ENCODE measurements at places on chromosomes 16 and 17. TPM values are rescaled to one million over a fixed set of nuclear protein-coding genes. Genes with fewer than 3 reads are reported as not detected.

Gene SNAI3
- not detected for total RNA-seq

Gene LAT
- 1.4 TPM for total RNA-seq

Gene SLC9A5
- 3.6 TPM for total RNA-seq

Gene SPATA22
- 2.2 TPM for total RNA-seq

Gene TNFRSF13B
- not detected for total RNA-seq

Gene RPRML
- total RNA-seq = not detected

Gene IRX3
- total RNA-seq = 68.4 TPM

Gene SCN4A
- total RNA-seq = not detected

Gene MAZ
- total RNA-seq = 267 TPM

Gene ITGB4
- 0.29 TPM for total RNA-seq

Gene CCL17
- total RNA-seq = not detected

Gene TBC1D3K
- not detected for total RNA-seq

Gene RASD1
- total RNA-seq = 13.8 TPM

Gene OR1F1
- total RNA-seq = not detected

Gene CLEC16A
- 25.7 TPM for total RNA-seq

GRCh38 chr17:6639586-6640535 is 650 bp downstream of the KIAA0753 start:
- peak; percentile 83 for DNase-seq

GRCh38 chr16:89198417-89199240 is 1.7 kb downstream of the SLC22A31 start:
- DNase-seq = peak; percentile 91

GRCh38 chr17:73137376-73137775 is 27.4 kb upstream of the SSTR2 start:
- no peak for DNase-seq

- peak; percentile 47 for DNase-seq
Measured at GRCh38 chr17:19329839-19330238, 32.7 kb downstream of the B9D1 start.

DNA sequence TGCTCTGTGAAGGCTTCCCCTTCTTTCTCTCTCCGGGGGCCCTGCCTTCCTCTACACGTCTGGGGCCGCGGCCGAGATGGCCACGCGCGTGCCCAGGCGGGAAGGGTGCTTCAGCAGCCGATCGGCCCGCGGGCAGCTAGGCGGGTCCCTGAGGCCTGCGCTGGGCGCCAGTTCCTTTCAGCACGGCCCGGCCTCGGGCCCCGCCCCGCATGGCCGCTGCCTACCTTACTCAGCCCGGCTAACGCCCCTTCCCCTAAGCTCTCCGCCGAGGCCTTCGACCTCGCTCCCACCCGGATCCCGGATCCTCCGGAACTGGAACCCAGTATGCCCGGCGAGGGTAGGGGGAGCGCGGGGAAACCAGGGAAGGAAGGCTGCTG is 335 bp downstream of the TMEM11 start:
- DNase-seq = peak; percentile 94

GRCh38 chr16:72188541-72188940 is 16.6 kb upstream of the PMFBP1 start:
- DNase-seq = no peak

DNA sequence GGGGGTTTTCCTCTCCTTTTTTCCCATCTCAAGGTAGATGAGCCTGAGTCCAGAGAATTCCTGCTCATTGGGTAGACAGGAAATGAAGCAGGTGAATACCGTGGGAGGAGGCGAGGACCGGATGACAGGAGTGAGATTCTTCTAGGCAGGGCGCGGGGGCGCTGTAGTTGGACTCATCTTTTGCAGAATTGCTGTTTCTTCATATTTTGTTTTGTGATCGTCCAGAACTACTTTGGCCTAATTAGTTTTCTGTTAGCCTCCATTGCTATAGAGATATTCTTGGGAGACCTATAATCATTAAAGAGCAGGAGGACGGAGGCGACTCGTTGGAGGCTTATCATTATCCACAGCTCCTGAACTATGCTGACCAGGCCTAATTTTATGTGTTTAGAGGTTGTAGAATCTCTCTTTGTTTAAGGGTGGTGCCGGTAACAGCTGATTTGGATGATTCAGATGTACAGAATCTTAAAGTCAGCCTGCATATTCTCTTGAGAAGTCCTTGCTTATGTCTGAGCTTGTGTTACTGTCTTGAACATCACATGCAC is 650 bp downstream of the ATP6V0A1 start:
- DNase-seq = peak; percentile 68

- peak; percentile 96 for DNase-seq
Measured at GRCh38 chr16:48384520-48385252, 527 bp downstream of the SIAH1 start.

- no peak for DNase-seq
Measured at GRCh38 chr17:74805591-74805991, 29.4 kb upstream of the NAT9 start.

GRCh38 chr16:23145186-23145585 is 4.1 kb downstream of the USP31 start:
- no peak for DNase-seq

DNA sequence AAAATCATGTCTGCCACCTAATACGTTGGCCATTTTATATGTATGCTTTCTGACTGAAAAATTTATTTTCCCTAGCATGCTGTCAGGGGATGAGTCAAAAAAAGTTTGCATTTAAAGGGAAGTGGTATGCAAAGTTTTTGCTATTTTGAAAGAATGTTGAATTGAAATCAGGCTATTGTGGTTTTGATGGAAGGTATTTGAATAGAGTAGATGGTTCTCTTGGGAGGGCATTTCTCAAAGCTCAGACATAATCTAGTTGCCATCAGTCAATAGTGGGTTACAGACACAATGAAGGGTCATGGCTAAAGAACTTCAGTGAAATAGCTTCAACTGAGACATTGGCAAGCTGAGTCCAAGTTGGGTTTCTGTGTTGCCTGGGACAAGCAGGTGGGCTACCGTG is 102.4 kb downstream of the MAP2K6 start:
- no peak for DNase-seq

DNA sequence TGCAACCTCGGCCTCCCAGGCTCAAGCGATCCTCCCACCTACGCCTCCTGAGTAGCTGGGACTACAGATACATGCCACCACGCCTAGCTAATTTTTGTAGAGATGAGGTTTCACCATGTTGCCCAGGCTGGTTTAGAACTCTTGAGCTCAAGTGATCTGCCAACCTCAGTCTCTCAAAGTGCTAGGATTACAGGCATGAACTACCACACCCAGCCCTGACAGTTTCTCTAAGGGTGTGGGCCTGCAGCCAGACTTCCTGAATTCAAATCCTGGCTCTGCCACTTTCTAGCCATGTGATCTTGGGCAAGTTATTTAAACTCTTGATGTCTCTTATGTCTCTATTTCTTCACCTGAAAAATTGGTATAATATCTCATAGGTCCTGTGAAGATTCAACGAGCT is 5.6 kb downstream of the CUEDC1 start:
- no peak for DNase-seq

- no peak for DNase-seq
Measured at GRCh38 chr16:82991966-82992675, 365.4 kb downstream of the CDH13 start.

DNA sequence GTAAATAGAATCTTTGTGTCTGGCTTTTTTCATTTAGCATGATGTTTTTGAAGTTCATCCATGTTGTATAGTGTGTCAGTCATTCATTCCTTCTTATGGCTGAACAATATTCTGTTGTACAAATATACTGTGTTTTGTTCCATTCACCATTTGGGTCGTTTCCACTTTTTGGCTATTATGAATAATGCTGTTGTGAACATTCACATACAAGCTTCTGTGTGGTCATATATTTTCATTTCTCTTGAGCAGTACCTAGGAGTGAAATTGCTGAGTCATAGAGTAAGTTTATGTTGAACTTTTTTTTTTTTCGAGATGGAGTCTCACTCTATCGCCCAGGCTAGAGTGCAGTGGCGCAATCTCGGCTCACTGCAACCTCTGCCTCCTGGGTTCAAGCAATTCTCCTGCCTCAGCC is 32.3 kb upstream of the TAOK1 start:
- no peak for DNase-seq

GRCh38 chr17:73156887-73157520 is 7.8 kb upstream of the SSTR2 start:
- DNase-seq = no peak

GRCh38 chr17:4950746-4951204 is at the start of gene ENO3:
ENO3 (plus strand) TSS chr17:4951119; CDS start chr17:4951830, 711 bp downstream.
- peak; percentile 58 for DNase-seq

GRCh38 chr17:2304931-2305330 is 1.2 kb downstream of the SRR start:
- no peak for DNase-seq

- peak; percentile 85 for DNase-seq
Measured at GRCh38 chr17:39270923-39271322, 45.2 kb upstream of the STAC2 start.

GRCh38 chr17:77600346-77600745 is 358.2 kb upstream of the TNRC6C start:
- no peak for DNase-seq

- DNase-seq = no peak
Measured at GRCh38 chr17:33895491-33895890, 359.6 kb upstream of the CCL2 start.

DNA sequence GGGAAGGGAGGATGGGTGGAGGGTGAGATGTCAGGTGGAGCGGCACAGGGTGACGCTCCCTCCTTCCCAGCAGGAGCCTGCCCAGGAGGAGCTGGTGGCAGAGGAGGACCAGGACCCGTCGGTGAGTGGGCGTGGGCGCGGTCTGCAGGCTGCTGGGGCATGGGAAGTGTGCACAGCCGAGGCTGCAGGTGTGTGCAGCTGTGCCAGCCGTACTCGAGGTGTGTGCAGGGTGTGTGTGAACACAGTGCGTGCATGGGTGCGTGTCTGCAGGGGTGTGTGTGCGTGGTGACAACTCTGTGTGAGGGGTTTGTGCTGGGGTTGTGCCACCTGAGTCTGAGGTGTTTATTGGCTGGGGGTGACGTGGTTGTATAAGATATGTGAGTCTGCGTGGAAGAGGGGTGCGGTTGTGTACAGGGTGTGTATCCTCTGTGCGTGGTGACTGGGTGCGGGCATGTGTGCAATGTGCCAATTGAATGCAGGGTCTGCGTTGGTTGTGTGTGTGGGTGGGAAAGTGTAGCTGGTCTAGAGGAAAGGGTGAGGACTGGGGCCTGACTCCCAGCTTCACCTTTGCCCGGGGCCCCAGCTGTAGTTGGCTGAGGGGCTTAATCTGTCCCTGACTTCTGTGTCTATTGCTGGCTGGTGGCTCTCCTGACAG is 670 bp downstream of the TNFSF12 start:
- peak; percentile 58 for DNase-seq

GRCh38 chr17:75010683-75011400 is 1.6 kb upstream of the MRPL58 start:
- no peak for DNase-seq

- peak; percentile 73 for DNase-seq
Measured at GRCh38 chr17:48995974-48996721, 1.0 kb upstream of the IGF2BP1 start.

DNA sequence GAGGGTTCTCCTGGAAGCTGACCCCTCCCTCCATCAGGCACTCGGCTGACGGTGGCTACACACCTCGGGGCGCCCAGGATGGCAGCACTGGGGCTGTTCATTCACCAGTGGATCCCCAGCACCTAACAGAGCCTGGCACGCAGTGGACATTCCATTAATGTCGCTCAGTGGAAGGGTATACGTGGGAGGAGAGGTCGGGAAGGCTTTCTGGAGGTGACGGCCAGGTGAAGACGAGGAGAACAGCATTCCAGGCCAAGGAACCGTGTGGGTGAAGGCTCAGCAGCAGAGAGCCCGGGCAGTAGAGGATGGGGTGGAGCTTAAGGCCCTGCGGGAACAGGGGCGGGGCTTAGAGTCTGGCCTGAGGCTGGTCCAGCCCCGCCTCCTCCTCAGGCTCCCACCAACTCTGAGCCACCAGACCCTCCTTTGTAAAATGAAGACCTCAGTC is 2.5 kb upstream of the HS3ST6 start:
- no peak for DNase-seq

- DNase-seq = no peak
Measured at GRCh38 chr16:17270111-17270510, 200.6 kb downstream of the XYLT1 start.

GRCh38 chr16:57757326-57757786 is 21.8 kb downstream of the KATNB1 start:
- DNase-seq = peak; percentile 100

GRCh38 chr16:29192329-29193247 is 207.7 kb downstream of the LAT start:
- DNase-seq = no peak

GRCh38 chr16:66551788-66552285 is 539 bp upstream of the CKLF start:
- peak; percentile 87 for DNase-seq

Data from osteoblast (primary cell).